ENCODE measurements at places on chromosomes 5 and 9.

- H3K27me3 ChIP-seq, result no peaks in the 10 kb centered on the region
- no peak overlapping the region for H3K27ac ChIP-seq
Measured at GRCh38 chr5:7010591-7010990, 297.4 kb downstream of the TENT4A start.

DNA sequence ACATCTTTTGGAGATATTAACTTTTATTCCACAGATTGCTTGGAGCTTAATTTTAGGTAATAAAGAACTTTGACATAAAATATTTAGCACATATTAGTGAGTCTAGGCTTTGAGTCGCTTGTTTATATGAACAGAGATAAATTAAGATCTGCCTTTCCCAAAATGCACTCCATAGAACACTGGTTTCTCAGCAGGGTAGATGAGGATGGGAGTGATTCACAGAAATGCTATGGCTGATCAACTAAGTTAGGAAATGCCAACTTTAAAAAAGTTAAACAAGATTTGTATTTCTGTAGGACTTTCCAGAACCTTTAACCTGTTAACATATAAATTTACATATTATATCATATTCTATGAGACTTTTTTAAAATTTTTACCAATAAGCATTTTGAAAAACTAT lies 65.2 kb downstream of the STARD4 start:
- DNase-seq, result no peak
- no peak overlapping the region for H3K4me3 ChIP-seq
- H3K27ac ChIP-seq, result no peak overlapping the region
- H3K36me3 ChIP-seq, result no peaks in the 10 kb centered on the region
- H3K4me1 ChIP-seq, result no peaks in the 10 kb centered on the region

DNA sequence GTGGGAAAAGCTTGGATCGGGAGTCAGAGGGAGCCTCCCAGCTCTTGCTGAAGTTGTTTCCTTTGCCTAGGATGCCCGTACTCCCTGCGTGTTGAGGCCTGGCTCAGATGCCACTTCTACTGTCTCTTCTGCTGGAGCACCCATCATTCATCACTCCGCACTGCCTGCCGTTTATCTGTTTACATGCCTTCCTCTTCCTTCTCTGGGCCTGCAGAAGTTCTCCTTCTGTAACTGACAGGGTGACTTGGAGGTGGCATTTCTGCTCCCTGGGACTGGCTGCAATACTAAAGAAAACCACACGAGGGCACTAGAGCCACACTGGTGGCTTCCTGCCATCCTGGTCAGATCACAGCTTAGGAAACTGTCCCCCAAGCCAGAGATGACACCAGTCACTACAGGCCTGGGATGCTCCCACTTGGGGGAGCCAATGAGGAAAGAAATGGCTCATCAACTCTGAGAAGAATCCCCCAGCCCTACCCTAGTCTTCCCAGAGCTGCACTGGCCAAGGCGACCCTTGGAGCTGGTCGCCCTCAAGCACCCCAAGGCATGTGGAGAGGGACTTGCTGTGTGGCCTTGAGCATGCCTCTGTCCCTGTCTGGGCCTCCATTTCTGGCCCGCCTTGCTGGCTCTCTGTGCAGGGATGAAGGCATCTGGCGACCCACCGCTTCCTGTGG lies 9.7 kb upstream of the SLC25A51 start:
- H3K4me1 ChIP-seq, result peaks cover 4% of the 10 kb centered on the region
- H3K27ac ChIP-seq, result no peak overlapping the region
- peak; percentile 62 for DNase-seq
- no peaks in the 10 kb centered on the region for H3K27me3 ChIP-seq
- H3K36me3 ChIP-seq, result peaks cover 5% of the 10 kb centered on the region

DNA sequence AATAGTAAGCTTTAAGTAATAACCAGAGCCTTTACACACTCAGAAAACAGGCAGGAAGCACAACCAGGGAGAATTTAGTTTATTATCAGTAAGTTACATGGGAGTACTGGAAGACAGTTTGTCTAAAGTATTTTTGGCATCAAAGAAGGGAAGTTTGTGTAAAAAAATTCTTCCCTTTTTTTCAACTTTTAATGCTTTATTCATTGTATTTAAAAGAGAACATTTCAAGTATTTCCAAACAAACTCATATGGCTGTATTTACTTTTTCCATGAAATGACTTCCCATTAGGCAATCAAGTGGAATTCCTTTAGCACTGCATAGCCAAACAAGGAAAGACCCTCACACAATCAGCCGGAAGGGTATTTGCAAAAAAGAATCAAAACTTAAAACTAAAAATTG lies 26.7 kb downstream of the RNF145 start:
- DNase-seq, result no peak
- H3K27ac ChIP-seq, result no peak overlapping the region
- no peaks in the 10 kb centered on the region for H3K27me3 ChIP-seq

- no peak overlapping the region for H3K4me3 ChIP-seq
- peak; percentile 60 for DNase-seq
- H3K4me1 ChIP-seq, result no peaks in the 10 kb centered on the region
- no peaks in the 10 kb centered on the region for H3K36me3 ChIP-seq
- no peak overlapping the region for H3K27ac ChIP-seq
Measured at GRCh38 chr5:10524376-10525123, 39.3 kb upstream of the ANKRD33B start.

DNA sequence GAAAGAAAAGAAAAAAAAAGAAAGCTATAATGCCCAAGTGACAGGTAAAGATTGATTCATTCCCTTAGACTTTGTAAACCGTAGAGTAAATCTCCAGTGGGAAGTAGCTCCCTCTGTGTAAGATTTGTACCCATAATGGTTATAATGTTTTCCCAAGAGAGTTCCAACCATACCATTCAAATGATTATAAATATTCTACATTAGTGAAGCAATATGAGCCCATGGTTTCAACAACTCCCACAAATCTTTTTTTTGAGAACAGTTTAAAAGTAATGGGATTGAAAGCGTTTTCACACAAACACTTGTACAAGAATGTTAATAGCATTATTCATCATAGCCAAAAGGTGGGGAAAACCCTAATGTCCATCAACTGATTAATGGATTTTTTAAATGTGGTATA lies 58.0 kb downstream of the GRAMD2B start:
- H3K4me3 ChIP-seq, result no peak overlapping the region
- H3K27me3 ChIP-seq, result no peaks in the 10 kb centered on the region
- H3K27ac ChIP-seq, result no peak overlapping the region

- H3K27ac ChIP-seq, result peak overlapping the region; percentile 59
- no peak for DNase-seq
- H3K4me3 ChIP-seq, result no peak overlapping the region
- H3K4me1 ChIP-seq, result no peaks in the 10 kb centered on the region
Measured at GRCh38 chr5:139458580-139459407, 3.7 kb downstream of the ECSCR start.

DNA sequence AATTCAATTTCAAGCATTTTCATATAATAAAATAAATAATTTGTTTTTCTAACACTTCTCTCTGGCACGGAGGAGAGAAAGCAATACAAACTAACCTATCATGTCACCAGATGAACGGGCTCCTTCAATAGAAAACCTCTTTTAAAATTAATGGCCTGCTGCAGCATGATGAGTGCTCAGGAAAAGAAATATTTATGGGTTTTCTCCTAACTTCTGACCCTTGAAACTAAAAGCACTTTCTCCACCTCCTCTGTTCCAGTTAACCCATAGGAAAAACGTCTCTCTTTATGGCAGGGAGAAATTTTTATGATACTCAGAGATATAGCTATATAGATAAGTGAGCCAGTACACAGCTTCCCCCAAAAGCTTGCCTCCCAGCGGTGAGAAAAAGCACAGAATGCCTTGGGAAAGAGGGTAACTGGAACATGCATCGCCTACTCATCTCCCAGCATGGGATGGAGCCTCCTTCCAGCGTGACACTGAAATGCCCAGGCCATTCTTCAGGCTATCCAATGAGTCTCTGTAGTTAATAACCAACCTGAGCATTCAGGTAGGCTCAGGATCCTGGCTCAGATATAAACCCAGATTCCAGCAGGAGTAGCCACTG lies 963.0 kb upstream of the DMAC1 start:
- no peak for DNase-seq
- H3K4me3 ChIP-seq, result no peak overlapping the region
- no peaks in the 10 kb centered on the region for H3K27me3 ChIP-seq
- no peak overlapping the region for H3K27ac ChIP-seq
- no peaks in the 10 kb centered on the region for H3K36me3 ChIP-seq

GRCh38 chr5:58875599-58875998 lies 292.7 kb downstream of the RAB3C start:
- DNase-seq, result no peak
- no peaks in the 10 kb centered on the region for H3K4me1 ChIP-seq
- no peak overlapping the region for H3K27ac ChIP-seq
- no peaks in the 10 kb centered on the region for H3K36me3 ChIP-seq
- H3K4me3 ChIP-seq, result no peak overlapping the region

- no peaks in the 10 kb centered on the region for H3K27me3 ChIP-seq
- H3K4me1 ChIP-seq, result no peaks in the 10 kb centered on the region
- DNase-seq, result no peak
- H3K36me3 ChIP-seq, result no peaks in the 10 kb centered on the region
- H3K27ac ChIP-seq, result no peak overlapping the region
Measured at GRCh38 chr5:41575110-41575779, 64.8 kb upstream of the PLCXD3 start.

- no peak for DNase-seq
- H3K27me3 ChIP-seq, result no peaks in the 10 kb centered on the region
- H3K27ac ChIP-seq, result no peak overlapping the region
- H3K4me1 ChIP-seq, result no peaks in the 10 kb centered on the region
- H3K36me3 ChIP-seq, result no peaks in the 10 kb centered on the region
Measured at GRCh38 chr9:2453701-2454100, 167.9 kb upstream of the VLDLR start.

- H3K4me3 ChIP-seq, result peak overlapping the region; percentile 96
- H3K27me3 ChIP-seq, result no peaks in the 10 kb centered on the region
- DNase-seq, result peak; percentile 70
Measured at GRCh38 chr5:109690242-109690974, 681 bp downstream of the MAN2A1 start.

GRCh38 chr9:124088476-124088837 lies 76.9 kb downstream of the LHX2 start:
- H3K27me3 ChIP-seq, result no peaks in the 10 kb centered on the region
- no peak for DNase-seq
- no peaks in the 10 kb centered on the region for H3K36me3 ChIP-seq
- H3K27ac ChIP-seq, result no peak overlapping the region
- H3K4me1 ChIP-seq, result no peaks in the 10 kb centered on the region

DNA sequence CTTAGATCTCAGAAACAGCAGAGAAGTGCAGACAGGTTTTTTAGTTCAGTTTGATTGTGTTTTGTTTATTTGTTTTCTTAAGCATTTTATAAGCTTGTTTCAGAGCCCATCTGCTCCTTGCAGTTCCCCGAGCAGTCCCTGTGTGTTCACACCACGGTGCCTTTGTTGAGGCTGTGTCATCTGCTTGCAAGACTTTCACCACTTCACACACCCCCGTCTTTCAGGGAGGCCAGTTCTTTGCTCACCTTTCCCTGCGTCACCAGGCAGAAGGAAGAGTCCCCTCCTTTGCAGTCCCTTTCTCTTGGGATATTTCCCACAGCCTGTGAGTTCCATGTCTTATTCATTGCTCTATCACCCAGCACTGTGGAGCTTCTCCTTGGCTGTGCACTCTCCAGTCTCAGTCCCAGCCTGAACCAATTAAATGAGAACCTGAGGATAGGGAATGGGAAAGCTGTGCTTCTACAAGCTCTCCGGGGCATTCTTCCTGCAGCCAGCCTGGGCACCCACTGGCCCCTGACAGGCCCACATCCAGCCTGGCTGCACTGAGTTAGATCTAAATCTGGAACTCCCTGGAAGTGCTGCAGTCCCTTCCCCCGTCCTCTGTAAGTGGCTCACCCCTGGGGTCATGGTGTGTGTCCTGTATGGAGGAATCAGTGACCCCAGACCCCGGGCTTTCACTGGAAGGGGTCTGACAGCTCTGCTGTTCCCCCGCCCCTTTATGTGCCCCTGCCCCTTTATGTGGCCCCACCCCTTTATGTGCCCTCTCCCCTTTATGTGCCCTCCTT lies 5.5 kb downstream of the MVB12B start:
- H3K27ac ChIP-seq, result peak overlapping the region; percentile 59
- H3K4me3 ChIP-seq, result no peak overlapping the region
- H3K27me3 ChIP-seq, result no peaks in the 10 kb centered on the region
- peaks cover 90% of the 10 kb centered on the region for H3K4me1 ChIP-seq
- no peak for DNase-seq

DNA sequence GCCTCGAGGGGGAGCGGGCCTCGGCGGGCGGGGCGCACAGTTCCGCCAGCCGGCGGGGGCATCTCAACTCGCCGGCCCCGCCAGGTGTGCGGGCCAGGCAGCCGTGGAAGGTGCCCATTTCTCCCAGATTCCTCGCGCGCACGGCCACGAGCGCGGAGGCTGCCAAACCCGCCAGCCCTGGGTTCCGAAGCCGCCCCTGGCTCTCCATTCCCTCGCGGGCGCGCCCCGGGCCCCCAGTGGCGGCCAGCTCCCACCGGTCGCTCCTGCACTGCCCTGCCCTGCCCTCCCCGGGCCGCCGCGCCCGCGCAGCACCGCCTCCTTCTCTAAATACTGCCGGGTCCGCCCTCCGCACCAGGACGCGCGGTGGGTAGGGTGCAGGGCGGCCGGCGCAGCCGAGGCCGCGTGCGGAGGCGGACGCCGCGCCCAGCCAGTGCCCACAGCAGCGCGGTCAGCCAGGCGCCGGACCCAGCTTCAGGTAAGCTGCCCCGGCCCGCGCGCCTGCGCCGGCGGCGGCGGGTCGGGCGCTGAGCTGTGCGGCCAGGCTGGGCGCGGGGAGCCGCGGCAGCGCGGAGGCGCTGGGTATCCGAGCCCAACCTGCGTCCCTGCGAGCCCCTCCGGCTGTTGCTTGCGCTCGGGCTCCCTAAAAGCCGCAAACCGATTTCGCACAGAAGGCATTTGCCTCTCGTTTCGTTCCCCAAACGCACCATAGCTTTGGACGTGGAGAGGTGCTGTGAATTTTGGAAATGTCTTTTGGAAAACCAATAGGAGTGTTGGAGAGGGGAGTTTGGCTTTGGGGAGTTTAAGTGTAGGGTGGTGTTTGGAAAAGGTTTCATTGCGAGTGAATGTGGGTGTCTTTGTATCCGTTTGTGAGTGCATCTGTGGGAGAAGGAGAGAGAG lies at the start of gene TMEM171:
Gene TMEM171, plus strand, starts transcription at position 354 of the 897 bp plus-strand sequence. CDS start 2,799 bp downstream, outside the sequence.
- H3K4me1 ChIP-seq, result peaks cover 4% of the 10 kb centered on the region
- peak within 1 kb of the TSS; percentile 62 for H3K4me3 ChIP-seq
- H3K27me3 ChIP-seq, result peaks cover 2% of the 10 kb centered on the region
- peak within 1 kb of the TSS; percentile 46 for H3K27ac ChIP-seq
- peak; percentile 68 for DNase-seq

GRCh38 chr9:116233160-116233530 lies 79.6 kb downstream of the PAPPA start:
- H3K27ac ChIP-seq, result no peak overlapping the region
- DNase-seq, result no peak
- no peaks in the 10 kb centered on the region for H3K36me3 ChIP-seq
- no peak overlapping the region for H3K4me3 ChIP-seq

DNA sequence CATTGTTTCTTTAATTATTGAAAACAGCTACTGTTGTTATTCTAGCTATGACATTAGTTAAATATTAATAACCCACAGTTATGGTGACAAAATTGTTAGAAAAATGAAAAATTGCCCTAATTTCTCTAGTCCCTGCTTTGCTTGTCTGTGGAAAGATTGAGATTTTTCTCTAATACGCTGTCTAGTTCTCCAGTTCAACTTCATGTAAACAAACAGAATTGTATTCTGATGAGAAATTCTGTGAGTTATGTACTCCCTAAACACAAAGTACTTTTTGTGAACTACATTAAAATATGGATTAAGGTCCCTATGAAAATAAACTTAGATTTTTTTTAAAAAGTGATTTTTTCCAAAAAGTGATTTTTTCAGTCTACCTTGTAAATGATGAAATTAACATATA lies 8.7 kb downstream of the SLF1 start:
- H3K27ac ChIP-seq, result no peak overlapping the region
- peaks cover 12% of the 10 kb centered on the region for H3K36me3 ChIP-seq
- H3K27me3 ChIP-seq, result no peaks in the 10 kb centered on the region
- no peak for DNase-seq
- H3K4me3 ChIP-seq, result no peak overlapping the region
- peaks cover 2% of the 10 kb centered on the region for H3K4me1 ChIP-seq
